ENCODE measurements at places on chromosomes 4 and X. TPM values are rescaled to one million over a fixed set of nuclear protein-coding genes. Genes with fewer than 3 reads are reported as not detected.

UGT2B7 gene
- not detected for total RNA-seq

DNA sequence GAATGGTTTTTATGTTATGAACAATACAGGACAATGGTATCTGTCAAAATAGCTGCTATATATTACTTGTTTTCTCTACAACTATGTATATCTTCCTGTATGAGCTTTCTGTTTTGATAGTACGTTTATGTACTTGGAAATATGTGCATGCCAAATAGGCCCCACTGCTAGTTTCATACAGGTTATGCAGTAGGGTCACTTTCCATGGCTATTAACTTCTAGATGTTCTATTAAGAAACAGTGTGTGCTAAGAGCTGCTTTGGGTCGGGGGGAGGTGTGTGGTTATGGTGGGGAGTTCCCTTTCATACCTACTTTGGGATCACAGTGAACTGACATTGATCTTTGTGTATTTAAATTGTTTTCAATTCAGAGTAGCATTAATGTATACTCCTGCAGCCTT, 30.9 kb downstream of the RBPJ start:
- DNase-seq = no peak

- no peak for DNase-seq
These were observed 78.3 kb downstream of the GASK1B start for GRCh38 chr4:158094413-158095134.

ETFDH gene
- total RNA-seq = 12.4 TPM

DNA sequence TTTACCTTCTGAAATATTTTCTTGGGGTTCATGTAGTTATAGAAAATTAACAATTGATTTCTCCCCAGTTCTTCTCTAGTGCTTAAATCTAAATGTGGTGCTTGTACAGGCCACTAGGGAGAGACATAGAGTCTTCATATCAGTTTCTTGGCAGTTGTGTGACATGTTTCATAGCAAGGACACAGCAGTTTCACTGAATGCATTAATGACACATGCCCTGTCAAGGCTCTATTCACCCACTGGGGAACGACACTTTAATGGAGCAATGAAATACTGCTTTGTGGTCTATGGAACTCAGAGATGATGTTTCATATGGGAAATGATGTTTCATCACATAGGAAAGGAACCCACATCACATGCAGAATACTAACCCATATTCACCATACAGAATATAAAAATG, 2.8 kb downstream of the VEGFC start:
- DNase-seq = peak; percentile 45

GRCh38 chr4:69546134-69546765, 50.5 kb upstream of the UGT2B4 start:
- no peak for DNase-seq

- no peak for DNase-seq
These were observed 84.3 kb downstream of the TRAM1L1 start for GRCh38 chr4:117001077-117001476.

DNA sequence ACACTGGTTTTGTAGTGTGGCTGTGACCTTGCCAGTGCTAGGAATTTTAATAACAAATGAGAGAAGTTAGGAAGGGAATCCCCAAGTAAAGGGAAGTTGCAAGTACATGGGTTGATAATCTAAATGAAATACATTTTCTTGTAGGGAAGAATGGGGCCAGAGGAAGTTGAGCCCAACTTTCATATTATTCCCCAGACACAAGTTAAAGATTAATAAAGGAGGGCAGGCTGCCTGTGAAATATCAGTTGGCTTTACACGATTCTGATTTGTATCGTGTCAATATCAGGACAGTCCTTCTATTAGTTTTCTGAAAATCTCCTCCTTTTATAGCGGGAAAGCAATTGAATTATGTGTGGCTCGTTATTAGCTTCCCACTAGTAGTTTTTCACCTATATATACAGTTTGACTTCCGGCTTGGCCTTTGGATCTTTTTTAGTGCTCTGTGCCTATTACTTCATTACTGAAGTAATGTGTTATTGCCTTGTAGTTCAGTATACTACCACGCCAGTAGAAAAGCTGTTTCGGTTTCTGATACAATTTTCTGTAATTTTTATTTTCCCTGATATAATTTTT, 1.7 kb downstream of the PDLIM5 start:
- DNase-seq = no peak

GRCh38 chr4:93867416-93868001, 39.0 kb downstream of the ATOH1 start:
- DNase-seq = no peak

DNA sequence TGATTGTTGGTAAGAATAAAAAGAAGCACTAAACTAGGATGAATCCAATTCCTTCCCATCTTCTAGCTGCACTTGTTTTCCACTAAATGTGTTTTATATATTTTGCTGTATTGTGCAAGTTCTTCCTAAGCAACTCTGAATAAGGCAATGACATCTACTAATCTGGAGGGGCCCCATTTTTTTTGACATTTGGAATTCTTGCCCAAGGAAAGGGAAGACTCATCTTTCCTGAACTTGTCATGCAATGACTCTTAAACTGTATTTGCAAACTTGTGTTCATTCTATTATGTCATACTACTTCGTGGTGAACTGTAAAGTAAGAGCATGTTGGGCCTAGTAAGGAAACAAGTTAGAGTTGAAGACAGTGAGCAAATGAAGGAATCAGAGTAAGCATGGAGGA, 45.9 kb downstream of the FREM3 start:
- no peak for DNase-seq

GRCh38 chr4:176845636-176846035, 52.9 kb upstream of the VEGFC start:
- no peak for DNase-seq

- no peak for DNase-seq
These were observed 19.1 kb downstream of the PPAT start for GRCh38 chr4:56416349-56416748.

UGT2A3 gene
- total RNA-seq = not detected

- peak; percentile 4 for DNase-seq
These were observed 758 bp upstream of the NR3C2 start for GRCh38 chr4:148442832-148443511.

DNA sequence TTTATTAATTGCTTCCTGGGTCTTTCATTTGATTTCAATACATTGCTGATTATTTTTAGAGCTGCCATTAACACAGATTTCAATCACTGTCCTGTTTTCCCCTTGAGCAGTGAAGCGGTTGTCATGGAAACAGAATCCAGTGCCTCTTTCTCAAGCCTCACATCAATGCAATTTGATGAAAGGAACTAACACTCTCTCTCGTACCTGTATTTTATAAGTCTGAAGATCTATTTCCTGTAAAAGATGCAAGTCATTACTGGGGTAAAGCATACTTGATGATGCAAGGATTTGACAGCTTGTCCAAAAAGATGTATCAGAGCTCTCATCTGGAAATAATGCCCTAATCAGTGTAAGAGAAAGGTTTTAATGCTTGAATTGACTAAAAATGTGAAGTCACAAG, 17.9 kb upstream of the GASK1B start:
- DNase-seq = no peak

DNA sequence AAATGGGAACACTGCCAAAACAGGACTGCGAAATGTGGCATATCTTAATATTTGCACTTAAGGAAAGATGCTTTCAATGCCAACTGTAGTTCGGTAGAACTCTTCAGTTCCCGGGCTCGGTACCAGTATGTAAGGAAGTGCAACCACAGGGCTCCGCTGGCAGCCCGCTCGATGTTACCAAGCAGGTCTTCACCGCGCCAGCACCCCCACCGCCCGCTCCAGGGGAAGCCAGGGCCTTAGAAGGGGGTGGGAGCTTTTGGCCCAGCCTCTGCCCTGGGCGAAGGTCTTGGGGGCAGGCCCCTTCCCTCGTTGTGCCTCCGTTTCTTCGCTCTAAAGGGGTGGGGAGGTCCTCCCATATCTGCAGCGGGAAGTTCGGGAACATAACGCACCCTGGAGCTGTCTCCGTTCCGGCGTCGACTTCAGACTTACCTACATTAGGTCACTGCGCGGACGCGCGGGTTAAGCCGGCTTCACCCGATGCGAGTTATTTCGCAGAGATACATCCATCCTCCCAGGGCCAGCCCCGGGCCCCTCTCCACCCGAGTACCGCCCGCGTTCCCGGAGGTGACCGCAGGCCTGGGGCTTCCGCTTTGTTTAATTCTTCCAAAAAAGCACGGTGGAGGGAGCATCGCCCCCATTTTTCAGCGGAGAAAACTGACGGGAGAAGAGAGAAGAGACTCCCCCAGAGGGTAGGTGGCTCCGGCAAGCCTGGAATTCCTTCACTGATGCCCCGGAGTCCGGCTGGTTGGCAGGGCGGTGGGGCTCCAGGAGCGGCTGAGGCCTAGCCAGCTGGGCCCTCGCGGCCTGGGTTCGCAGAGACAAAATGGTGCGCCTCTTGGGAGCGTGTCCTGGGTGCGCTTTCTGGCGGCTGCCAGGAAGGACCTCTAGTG, 1.0 kb upstream of the HMX1 start:
- DNase-seq = peak; percentile 82

DNA sequence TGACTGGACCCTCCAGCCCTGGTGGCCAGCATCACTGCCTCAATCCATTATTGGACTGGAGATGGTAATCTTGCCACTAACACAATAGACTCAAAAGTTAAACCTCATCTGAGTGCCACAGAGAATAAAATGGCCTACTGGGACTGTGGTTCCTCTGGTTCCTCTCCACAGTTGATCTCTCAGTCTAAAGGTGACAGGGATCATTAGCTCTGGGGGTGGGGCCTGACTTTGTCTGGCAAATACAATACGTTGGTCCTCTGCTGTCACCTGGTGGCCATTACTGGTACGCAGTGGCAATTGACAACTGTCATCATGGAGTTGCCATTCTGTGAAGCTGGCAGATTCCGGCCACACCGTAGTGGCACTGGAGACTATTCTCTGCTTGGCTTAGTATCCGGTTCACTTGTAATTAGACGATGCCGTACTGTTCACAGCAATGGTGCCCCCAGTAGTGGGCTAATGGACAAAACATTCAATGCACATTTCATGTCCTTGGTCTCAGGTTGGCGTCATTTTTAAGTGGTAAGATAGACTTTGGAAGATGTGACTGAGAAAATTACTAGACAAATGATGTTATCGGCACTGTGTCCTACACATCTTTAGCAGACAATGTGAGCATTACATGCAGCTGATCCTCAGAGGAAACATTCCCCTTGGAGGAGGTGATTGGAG, 6.7 kb downstream of the FGFBP2 start:
- peak; percentile 81 for DNase-seq

GRCh38 chrX:109840585-109840984, 107.5 kb upstream of the ACSL4 start:
- DNase-seq = no peak

TEX13B gene
- total RNA-seq = not detected

DNA sequence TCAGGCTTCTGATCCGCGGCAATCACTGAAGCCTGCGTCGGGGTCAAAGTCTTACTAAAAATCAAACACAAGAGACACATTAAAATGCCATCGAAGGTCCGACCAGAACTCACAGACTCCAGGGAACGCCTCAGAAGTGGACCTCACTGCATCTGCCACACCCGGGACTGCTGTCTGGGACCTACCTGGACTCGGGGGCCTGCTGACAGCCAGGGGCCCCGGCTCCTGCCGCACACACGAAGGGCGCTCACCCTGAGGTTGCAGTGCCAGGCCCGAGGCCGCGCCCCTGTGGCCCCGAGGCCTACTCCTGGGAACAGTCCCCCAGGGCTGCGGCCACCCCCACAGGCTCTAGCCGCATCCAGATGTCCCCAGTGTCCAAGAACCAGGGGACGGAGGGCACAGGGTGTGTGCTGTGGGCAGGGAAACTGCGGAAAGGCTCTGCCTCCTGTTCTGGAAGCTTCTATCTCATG, 7.4 kb downstream of the CTBP1 start:
- peak; percentile 61 for DNase-seq

- no peak for DNase-seq
These were observed 96.4 kb downstream of the POLA1 start for GRCh38 chrX:24790166-24790565.

GRCh38 chr4:31106419-31106818, 386.2 kb downstream of the PCDH7 start:
- no peak for DNase-seq

DNA sequence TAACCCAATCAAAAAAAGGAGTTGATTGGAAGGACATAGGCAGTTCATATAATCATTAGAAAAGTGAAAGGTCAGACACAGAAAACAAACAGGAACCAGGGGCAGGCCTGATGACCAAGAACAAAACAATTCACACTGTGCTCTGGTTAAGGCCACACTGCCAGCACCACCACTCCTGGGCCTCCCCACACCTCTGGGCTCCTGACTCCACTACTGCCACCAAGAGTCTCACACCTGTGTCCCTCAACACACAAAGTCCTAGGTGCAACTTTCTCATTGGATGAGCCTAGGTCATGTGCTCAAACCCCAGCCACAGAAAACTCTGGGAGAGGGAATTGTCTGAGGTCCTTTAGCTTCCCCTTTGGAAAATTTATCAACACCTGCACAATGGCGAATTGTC, 11.1 kb upstream of the FAM9C start:
- DNase-seq = no peak

DNA sequence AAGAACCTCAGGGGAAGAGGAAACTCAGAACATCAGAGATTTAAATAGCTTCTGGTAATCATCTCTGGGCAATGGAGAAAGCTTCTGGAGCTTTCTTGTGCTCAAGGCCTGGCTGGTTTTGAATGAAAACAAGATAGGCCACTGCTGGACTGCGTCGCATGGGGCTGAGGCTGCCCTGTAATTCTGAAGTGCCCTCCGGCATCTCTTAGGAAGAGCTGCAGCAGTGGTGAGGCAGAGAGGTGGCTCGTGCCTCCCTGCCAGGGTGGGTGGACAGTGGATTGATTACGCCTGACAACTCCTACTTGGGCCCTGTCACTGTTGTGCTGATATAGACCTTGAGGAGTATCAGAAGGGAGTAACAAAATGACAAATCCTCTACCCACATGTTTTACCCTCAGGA, 279.7 kb downstream of the NR3C2 start:
- no peak for DNase-seq

DNA sequence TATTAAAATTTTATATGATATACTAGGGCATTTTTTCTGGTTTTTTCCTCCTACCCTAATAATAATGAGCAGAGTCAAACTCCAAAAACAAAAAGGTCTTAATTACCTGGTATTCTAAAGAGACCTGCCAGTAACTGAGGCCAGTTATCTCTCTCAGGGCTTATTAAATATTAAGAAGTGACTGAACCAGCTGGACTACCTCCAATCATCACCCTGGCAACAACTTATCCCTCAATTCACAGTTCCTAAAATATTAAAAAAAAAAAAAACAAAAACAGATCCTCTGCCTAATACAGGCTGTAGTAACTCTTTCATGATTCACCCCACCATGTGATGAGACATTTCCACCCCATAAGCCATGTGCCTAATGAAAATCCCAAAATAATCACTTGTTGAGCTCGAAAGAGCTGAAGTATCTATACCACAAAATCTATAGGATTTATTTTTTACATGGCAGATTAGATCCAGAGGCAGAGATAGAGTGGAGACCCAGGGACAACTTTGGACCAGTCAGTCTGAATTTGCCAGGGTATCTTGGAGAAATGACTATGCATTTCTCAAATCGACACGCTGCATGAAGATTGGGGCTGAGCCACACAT, 698.0 kb downstream of the FAT4 start:
- no peak for DNase-seq

FAM149A gene
- total RNA-seq = 13.9 TPM

DNA sequence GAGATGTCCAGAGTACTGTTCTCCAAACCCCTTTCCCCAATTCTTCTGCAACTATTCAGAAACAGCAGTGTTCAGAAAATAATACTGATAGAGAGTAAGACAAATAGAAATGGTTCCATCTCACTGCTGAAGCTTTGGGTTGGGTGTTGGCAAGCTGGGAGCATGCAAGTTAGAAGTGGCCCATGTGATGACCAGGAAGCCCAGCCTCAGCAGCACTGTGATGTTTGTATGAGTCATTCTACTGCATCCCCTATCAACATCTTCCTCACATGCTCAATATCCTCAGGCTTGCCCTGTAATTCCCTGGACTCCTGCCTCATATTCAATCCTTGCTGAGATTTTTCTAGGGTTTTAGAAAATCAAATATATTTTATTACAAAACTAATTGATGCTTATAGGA, 96.5 kb downstream of the CHRDL1 start:
- DNase-seq = no peak
